ENCODE measurements at places on chromosomes 16 and 17. TPM values are rescaled to one million over a fixed set of nuclear protein-coding genes. Genes with fewer than 3 reads are reported as not detected.

The TMEM114 gene
- not detected for total RNA-seq

- no peak for DNase-seq
These were observed 195.1 kb downstream of the CDRT15L2 start for GRCh38 chr17:20774472-20775135.

GRCh38 chr16:55660828-55661227 is 5.0 kb downstream of the SLC6A2 start:
- DNase-seq = no peak

The FN3KRP gene
- total RNA-seq = 13.2 TPM

DNA sequence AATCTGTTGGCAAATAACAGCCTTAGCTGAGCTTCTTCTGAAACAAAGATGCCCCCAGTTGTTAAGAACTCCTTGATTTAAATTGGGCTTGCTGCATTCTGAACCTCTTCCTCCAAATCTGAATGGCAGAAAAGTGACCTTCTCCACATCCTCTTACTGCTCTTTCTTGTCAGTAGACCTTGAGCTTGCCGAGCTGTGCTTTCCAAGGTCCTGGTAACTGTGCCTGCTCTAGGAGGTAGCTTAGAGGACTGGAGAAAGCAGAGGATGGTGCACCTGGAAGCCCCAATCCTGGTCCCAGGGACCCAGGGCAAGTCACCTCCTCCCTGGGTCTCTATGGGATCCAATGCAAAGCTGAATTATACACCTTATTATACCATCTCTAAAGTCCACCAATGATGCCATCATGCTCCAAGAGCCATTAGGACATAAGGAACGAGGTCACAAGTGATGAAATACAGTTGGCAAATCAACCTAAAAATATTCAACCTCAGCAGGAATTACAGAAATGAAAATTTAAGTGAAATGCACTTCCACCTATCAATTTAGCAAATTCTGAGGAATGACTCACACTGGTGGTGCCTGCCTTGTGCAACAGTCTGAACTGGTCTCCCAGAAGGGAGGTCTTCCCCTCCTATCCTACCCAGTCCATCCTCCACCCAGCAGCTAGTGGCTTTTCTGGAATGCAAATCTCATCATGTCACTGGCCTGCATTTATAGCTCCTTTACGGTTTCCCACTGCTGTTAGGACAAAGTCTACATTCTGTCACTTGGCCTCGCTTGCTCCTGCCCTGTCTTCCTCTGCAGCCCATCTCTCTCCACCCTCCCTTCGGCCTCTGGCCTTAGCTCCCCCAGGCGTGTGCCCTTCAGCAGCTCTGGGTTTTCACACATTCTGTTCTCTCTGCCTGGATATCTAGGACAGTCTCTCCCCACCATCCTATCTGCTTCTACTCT is 36.6 kb downstream of the TOM1L2 start:
- DNase-seq = no peak

DNA sequence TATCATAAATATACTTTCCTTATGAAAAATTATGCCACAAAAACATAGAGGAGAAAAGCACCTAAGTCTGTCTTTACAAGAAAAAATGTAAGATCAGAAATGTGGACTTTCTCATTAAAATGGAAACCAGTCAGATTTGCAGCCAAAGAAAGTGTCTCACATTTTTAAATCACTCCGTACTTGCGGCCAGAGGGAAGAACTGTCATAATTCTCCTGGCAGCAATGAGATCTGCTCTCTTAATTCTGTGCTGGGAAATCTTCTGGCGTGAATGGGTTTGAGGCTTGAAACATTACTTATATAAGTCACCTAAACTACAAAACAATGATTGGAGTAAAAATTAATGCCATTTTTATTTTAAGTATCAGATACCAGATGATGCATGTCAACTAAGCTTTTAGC is 10.7 kb downstream of the C16orf95 start:
- no peak for DNase-seq

The SPECC1 gene
- total RNA-seq = 8.5 TPM

DNA sequence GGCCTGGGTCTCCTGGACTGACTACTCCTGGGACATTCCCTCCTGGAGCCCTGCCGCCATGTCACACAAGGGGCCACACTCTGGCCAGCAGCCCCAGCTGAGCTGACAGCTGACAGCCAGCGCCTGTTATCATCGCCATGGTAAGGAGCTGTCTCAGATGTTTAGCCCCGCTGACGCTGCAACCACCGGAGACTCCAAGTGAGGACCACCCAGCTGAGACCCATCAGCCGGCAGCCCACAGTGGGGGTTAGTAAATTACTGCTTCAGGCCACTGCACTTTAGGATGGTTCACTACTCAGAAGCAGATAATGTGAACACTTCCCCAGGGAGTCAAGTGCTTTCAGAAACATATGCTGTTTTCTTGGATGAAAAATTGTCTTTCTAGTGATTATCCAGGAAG is 14.6 kb upstream of the SPHK1 start:
- DNase-seq = no peak

GRCh38 chr17:19707728-19708221 is 8.6 kb downstream of the SLC47A2 start:
- peak; percentile 58 for DNase-seq

GRCh38 chr16:69660166-69660565 is 66.2 kb downstream of the NQO1 start:
- no peak for DNase-seq

GRCh38 chr16:66786551-66786950 is 14.8 kb downstream of the TERB1 start:
- DNase-seq = no peak

- DNase-seq = no peak
These were observed 118.2 kb downstream of the CDK5R1 start for GRCh38 chr17:32604966-32605365.

- DNase-seq = no peak
These were observed 98.7 kb upstream of the SDK2 start for GRCh38 chr17:73742948-73743381.

The CA5A gene
- not detected for total RNA-seq

The SLC16A13 gene
- total RNA-seq = 1.6 TPM

Measured in Right ventricle myocardium superior (tissue), 1 donor.